ENCODE measurements at places on chromosomes 13 and 19. TPM values are rescaled to one million over a fixed set of nuclear protein-coding genes. Genes with fewer than 3 reads are reported as not detected.

Gene RNF225
- 0.66 TPM for total RNA-seq

Gene TNNT1
- total RNA-seq: 20.8 TPM

Gene ZNF331
- total RNA-seq: 13.7 TPM

Gene CDC34
- total RNA-seq: 67.0 TPM

Gene C19orf73
- 0.99 TPM for total RNA-seq

Gene PSG11
- total RNA-seq: not detected

Gene GJB6
- total RNA-seq: not detected

Gene NCCRP1
- under 0.01 TPM for total RNA-seq

Gene SOX21
- not detected for total RNA-seq

Gene PKN1
- 245 TPM for total RNA-seq

Gene LPAR2
- 2.6 TPM for total RNA-seq

Measured in smooth muscle cell of trachea (primary cell).